ENCODE measurements at places on chromosomes 4 and X. TPM values are rescaled to one million over a fixed set of nuclear protein-coding genes. Genes with fewer than 3 reads are reported as not detected.

TMPRSS11F gene
- not detected for total RNA-seq

MMGT1 gene
- 26.3 TPM for total RNA-seq

RBMX gene
- 321 TPM for total RNA-seq

CXXC4 gene
- not detected for total RNA-seq

ERAS gene
- total RNA-seq = 0.29 TPM

All from activated CD8-positive, alpha-beta memory T cell treated with anti-CD3 and anti-CD28 coated beads for 36 hours (primary cell).